ENCODE measurements at places on chromosomes 2 and 18. TPM values are rescaled to one million over a fixed set of nuclear protein-coding genes. Genes with fewer than 3 reads are reported as not detected.

DNA sequence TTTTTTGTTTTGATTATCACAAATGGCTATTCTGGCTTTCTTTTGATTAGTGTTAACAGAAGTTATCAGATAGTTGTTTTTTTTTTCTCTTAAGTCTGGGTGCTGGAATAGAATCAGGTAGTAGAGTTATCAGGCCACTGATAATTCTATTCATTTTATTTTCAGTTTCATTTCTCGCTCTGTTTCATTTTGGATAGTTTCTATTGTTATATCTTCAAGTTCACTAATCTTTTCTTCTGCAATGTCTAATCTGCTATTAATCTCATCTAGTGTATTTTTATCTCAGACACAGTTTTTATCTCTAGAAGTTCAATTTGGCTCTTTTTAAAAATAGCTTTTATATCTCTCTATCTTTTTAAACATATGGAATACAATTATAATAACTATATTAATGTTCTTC is 241.8 kb upstream of the EPC2 start:
- DNase-seq: no peak
- no peak overlapping the region for H3K27ac ChIP-seq
- no peaks in the 10 kb centered on the region for H3K27me3 ChIP-seq
- H3K4me3 ChIP-seq: no peak overlapping the region
- peaks cover 2% of the 10 kb centered on the region for H3K36me3 ChIP-seq
- no peaks in the 10 kb centered on the region for H3K4me1 ChIP-seq

The UGT1A8 gene
- not detected for total RNA-seq

DNA sequence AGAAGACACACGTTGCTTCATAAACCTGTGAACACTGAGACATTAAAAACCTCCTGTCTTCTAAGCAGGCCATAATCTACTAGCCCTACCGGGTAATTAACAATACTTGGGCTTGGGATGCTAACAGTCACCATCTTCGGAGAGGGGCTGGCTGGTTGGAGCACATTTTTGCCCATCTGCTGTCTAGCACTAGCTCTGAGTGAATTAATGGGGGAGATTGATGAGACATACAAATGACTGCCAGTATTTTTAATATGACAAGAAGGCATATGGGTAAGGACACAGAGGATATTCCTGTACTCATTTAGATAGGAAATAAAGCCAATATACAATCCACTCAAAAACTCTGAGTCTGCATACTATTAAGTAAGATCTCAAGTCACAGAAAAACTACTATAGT is 651.6 kb upstream of the SOX11 start:
- no peak overlapping the region for H3K27ac ChIP-seq
- no peaks in the 10 kb centered on the region for H3K4me1 ChIP-seq
- no peak overlapping the region for H3K4me3 ChIP-seq
- no peaks in the 10 kb centered on the region for H3K27me3 ChIP-seq
- DNase-seq: no peak

- peaks cover 14% of the 10 kb centered on the region for H3K27me3 ChIP-seq
- no peak for DNase-seq
- no peak overlapping the region for H3K4me3 ChIP-seq
- H3K36me3 ChIP-seq: peaks cover 11% of the 10 kb centered on the region
- no peak overlapping the region for H3K27ac ChIP-seq
- H3K4me1 ChIP-seq: no peaks in the 10 kb centered on the region
Observed at GRCh38 chr2:71082402-71083252, 14.2 kb downstream of the NAGK start.

The TBR1 gene
- not detected for total RNA-seq

The HMSD gene
- total RNA-seq: not detected
